ENCODE measurements at places on chromosomes 12 and 14.

GRCh38 chr12:15808250-15808649 lies 19.1 kb upstream of the EPS8 start:
- DNase-seq, result no peak

DNA sequence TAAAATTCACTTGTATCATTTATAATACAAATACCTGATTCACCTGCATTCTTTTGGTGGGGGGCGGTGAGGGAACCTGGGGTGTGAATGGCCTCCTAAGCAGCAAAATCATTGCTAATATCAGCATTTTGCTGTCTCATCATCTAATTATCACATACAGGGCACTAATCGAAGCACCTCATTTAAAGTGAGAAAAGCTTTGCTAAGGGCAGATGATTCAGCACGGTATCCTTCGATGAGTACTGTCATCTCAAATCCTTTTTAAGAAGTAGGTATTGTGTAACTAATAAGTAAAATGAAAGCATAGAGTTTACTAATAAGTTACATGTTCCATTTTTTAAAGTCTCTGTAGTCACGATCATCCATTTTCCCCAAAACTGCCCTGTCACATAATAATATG lies 278.1 kb upstream of the SOX5 start:
- DNase-seq, result no peak

GRCh38 chr12:124169577-124170284 lies 125.2 kb upstream of the RFLNA start:
- no peak for DNase-seq

- DNase-seq, result no peak
Observed at GRCh38 chr12:115716551-115716950, 560.9 kb downstream of the MED13L start.

GRCh38 chr12:123075646-123076171 lies 75.2 kb downstream of the PITPNM2 start:
- peak; percentile 18 for DNase-seq
